ENCODE measurements at places on chromosomes 4 and X.

DNA sequence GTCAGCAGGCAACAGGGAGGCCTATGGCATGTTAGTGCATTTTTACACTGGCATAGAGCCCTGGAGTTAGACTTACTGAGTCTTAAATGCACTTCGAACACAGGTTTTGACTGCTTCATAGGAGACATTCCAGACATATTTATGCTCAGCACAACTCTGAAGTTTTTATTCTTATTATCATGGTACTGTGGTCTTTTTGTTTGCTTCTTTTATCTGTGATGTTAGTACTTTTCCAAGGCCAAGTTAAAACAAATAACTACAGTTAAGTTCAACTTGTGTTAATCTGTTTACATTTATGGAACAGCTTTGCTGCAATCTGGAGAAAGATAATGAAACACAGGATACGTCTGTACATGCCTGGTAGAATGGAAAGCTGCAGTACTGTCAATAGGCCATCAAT is 76.5 kb downstream of the COL4A5 start:
- no peak for DNase-seq

- no peak for DNase-seq
These were observed 94.8 kb upstream of the PSAPL1 start for GRCh38 chr4:7529368-7530080.

DNA sequence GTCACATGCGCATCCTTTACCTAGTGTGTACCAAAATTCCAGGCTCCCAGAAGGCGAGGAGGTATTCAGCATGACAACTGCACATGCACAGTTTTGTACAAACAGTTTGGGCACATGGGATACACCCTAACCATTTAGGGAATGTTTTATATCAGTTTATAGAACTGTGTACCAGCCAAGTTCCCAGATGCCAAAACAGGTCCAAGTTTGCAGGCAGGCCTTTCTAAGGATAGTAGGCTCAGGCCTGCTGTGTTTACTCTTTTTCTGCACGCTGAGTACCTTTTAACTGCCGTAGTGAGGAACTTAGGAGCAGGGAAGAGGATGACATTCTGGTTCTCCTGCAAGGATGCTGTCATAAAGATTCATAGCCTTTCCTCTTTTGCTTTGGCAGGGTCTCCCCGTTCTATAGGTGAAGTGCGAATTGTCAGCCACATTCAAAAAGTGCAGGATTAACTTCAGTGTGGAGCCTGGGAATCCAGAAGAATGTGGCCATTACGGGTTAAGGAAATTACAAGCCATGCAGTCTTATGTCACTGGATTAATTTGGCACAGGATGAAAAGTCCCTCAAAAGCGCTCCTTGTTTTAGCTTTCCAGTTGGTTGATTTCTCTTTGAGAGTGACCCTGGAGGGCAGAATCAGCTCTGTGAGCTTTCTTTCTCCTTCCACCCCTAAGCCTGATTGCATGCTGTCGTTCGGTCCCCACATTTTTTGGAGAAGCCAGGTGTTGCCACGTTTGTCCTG is 259.8 kb downstream of the ARHGAP10 start:
- DNase-seq: no peak

DNA sequence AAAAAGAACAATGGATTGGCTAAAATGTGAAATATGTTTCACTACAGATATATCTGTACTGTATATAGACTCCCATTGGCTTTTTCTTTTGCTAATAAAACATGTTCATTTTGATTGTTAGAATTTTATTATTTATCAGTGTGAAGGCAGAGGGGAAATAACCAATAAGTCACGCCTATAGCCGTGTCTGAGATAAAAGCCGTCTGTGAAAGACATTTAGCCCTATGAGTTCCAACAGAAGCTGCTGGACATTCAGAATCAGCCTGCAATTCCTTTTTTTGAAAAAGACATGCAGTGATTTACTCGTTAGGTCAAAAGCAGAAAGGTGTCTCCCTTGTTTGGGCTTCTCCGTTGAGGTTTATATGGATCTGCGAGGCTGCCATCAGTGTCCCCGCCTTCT is 24.2 kb upstream of the SLC25A4 start:
- no peak for DNase-seq

- no peak for DNase-seq
These were observed 39.4 kb downstream of the CENPE start for GRCh38 chr4:103158760-103159159.

- DNase-seq: no peak
These were observed 431.8 kb downstream of the KCTD8 start for GRCh38 chr4:44016570-44017421.

DNA sequence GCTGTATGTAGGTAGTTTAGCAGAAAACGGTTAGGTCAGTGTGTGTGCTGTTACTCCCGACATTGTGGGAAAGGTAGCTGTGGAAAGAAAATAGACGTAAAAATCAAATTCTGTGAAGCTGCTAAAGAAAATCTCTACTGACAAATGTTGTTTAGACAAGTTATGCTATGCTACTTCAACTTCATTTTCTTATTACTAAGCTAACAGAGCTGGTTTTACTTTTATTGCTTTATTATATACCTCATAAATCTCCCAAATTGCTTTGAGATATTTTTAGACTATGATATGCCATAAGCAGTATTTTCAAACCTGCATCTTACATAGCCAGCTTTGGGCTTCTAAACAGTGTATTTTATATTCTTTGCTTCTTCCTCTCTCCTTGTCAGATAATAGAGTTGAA is 108.2 kb upstream of the PACRGL start:
- DNase-seq: no peak

- DNase-seq: no peak
These were observed 17.7 kb upstream of the GRIPAP1 start for GRCh38 chrX:49019599-49020249.

GRCh38 chr4:6079965-6080364 is 61.7 kb upstream of the C4orf50 start:
- DNase-seq: no peak

GRCh38 chr4:82901183-82901718 is 716 bp downstream of the THAP9 start:
- DNase-seq: no peak

- DNase-seq: no peak
These were observed 10.5 kb upstream of the FGF16 start for GRCh38 chrX:77436682-77437081.

DNA sequence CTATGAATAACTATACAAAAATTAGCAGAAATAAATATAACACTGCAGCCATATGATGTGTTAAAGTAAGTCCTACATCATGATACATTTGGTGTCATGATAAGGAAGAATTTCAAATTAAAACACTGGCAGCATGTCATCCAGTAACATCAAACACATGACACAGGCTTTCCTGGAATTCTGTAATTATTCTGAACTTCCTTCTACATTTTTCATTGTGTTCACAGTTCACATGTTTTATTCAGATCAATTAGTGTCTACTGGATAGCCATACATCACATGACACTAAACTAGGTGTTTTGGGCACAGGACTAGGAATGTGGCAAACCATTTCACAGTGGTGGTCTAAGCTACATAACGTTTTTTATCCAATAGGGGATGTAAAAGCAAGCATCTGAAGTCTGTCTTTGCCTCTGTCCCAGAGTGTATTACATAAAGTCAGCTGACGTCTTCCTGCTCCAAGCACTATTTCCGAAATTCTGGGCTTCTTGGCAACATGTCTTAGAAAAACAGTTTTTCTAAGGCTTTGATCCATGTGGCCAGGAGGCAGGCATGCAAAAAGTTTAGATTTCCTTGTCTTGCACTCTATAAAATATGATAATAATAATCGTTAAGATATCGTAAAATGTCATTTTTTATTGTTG is 707.9 kb downstream of the CENPC start:
- DNase-seq: no peak

- no peak for DNase-seq
These were observed 167.8 kb downstream of the RAB28 start for GRCh38 chr4:13316354-13316753.

DNA sequence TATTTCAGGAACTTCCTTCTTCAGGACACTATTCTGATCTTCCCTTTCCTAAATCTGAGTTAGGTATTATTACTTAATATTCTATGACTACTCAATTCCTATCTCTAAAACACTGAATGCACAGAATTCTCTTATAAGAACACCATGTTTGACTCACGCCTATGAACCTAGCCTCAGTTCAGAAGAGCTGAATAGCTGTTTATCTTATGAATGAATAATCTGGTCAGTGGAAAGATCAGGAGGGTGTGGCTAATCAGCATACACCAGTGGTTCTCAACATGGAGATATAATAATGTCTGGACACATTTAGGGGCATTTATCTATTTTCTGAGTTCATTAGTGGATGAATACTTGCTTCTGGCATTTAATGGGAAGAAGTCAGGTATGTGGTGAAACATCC is 24.2 kb downstream of the EPHA5 start:
- no peak for DNase-seq

DNA sequence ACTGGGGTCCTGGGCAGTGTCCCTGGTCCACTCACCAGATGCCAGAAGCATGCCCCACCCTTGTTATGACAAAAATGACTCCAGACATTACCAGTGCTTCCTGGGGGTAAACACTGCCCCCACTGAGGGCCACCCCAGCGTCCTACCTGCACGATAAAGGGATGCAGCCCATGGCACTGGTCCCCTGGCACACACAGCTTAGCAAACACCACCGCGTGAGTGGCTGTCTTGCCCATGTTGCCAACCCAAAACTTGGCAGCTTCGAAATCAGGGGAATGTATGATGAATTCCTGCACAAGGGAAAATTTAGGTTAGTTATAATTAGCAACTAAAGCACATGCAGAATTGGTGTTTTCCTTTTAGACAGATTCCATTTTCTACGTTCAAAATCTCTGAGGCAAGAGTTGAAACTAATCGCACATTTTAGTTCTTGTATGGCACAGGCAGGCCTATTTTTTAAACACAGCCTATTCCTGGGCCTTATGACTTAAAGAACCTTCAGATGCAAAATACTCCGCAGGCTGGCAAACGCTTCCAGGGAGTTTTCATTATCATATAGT is 30.4 kb downstream of the ACOX3 start:
- no peak for DNase-seq

- DNase-seq: no peak
These were observed 507.7 kb downstream of the PDHA2 start for GRCh38 chr4:96347582-96347981.

GRCh38 chr4:174550541-174550940 is 28.3 kb upstream of the HPGD start:
- no peak for DNase-seq

DNA sequence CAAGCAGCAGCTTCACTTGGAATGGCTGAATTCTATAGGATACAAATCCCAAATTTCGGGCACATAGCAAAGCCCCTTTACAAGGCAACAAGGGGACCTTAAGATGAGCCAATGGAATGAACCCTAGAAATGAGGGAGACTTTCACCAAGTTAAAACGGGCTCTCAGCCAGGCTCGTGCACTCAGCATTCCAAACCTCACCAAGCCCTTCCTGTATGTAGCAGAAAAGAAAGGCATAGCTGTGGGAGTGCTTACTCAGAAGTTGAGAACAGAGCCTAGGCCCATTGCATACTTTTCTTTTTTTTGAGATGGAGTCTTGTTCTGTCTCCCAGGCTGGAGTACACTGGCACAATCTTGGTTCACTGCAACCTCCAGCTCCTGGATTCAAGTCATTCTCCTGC is 10.8 kb upstream of the HERC5 start:
- DNase-seq: no peak

DNA sequence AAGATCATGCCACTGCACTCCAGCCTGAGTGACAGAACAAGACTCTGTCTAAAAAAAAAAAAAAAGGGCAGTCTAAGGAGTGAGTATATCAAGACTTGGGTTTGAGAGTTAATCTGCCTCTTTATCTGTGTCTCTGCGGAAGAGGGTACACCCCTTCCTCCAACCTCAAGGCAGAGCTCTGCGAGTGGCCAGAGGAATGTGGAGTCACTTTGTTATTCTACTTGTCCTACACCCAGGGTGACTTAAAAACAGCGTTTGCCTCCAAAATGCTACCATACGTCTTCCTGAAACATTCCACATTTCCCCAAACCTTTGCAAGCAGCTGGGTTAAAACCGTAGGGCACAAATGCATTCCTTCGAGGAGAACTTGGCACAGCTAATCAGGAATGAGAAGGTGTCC is 199.9 kb downstream of the SHOX start:
- DNase-seq: no peak

- no peak for DNase-seq
These were observed 67.4 kb downstream of the APBB2 start for GRCh38 chr4:41146716-41147506.

DNA sequence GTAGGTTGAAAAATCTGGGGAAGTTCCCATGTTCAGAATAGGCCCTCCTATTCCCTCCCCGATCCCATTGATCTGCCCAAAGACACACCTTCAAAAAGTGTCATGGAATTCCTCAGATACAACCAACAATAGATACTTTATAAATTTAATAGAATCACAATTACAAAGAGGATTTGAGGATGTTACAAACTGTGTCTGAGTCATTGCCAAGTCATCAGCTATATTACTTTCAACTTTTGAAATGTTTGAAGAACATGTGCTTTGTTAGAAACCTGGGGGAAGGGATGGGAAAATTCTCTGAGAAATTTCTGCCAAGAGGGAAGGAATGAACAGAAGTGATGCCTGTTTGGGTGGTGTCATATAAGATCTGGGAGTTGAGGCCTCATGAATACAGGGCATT is 46.7 kb downstream of the KCNIP4 start:
- DNase-seq: no peak

GRCh38 chr4:893276-893994 is 38.7 kb downstream of the GAK start:
- DNase-seq: no peak

GRCh38 chr4:98739751-98740150 is 81.3 kb upstream of the TSPAN5 start:
- no peak for DNase-seq

DNA sequence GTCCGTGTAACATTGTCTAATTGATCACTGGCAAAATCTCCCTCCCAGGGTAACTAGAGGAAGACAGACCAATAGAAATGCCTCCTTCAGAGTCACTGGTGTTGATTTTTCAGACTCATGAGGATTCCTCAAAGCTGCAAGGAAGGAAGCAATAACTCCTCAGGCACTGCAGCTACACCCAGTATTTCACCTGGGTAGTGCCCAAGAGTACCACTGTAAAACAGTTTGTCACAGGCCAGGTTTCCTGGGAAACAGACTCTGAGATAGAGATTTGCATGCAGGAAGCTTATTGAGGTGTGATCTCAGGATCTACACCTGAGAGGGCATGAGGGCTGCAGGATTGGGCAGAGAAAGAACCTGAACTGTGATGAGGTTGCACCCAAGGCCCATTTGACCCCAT is 240.7 kb upstream of the ATP6AP2 start:
- no peak for DNase-seq

DNA sequence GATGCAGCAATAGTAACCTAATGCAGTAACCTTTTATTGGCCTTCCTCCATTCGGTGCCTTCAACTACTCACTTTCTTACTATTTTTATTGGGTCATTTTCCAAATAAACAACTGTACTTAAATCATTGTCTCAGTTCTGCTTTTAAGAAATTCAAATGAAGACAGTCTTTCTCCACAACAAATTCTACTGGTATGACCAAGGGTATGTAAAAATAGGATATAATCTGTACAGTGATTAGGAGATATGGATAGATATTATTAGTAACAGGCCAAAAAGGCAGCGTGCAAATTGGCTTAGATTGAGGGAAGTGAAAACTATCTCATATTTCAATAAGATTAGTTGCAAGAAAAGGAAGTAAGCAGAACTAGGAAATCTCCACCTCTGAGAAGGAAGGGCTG is 177.4 kb upstream of the PPP1R2C start:
- DNase-seq: no peak

- DNase-seq: no peak
These were observed 253.6 kb downstream of the PPP1R2C start for GRCh38 chrX:42524379-42524778.

Measured in stimulated activated CD8-positive, alpha-beta memory T cell treated with anti-CD3 and anti-CD28 coated beads, Interleukin-12 subunit alpha, Interleukin-12 subunit beta, amount 100 ng/mL, for 4 hours (primary cell).